Stimulated activated CD4-positive, alpha-beta T cell treated with anti-CD3 and anti-CD28 coated beads, Interleukin-15, amount 100 ng/mL, for 1 hour (primary cell): ENCODE measurements at places on chromosomes 16 and 17.

DNA sequence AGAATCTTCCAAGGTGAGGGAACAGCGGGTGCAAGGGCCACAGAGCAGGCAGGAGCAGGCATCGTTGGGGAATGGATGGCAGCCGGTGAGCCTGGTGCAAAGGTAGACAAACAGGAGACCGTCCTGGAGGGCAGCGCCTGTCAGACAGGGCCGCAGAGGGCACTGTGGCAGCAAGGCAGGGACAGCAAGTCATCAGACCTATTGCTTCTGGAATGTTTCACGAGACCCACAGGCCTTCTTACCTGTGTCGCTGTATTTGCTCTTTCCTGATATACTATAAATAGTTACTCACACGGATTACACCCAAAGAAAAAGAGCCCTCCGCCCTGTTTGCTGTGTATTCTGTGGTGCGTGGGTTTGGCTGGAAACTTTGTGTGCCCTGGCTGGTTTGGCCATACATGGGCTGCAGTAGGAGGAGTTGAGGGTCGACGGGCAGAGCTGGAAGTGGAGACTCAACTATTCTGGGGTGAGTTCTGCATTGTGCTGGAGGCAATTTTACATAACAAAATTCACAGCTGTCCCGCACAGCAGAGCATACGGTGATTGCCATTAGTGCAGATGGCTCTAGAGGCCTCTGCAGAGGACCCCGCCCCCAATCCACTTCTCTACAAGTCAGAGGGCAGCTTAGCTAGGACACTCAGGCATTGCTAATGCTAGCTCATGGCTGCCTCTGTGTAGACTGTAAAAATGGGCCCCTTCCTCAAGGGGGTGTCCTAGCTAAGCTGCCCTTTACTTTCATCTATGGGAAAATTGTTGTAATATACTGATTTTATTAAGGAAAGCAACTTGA is 18.6 kb upstream of the POLR3E start:
- DNase-seq = no peak

DNA sequence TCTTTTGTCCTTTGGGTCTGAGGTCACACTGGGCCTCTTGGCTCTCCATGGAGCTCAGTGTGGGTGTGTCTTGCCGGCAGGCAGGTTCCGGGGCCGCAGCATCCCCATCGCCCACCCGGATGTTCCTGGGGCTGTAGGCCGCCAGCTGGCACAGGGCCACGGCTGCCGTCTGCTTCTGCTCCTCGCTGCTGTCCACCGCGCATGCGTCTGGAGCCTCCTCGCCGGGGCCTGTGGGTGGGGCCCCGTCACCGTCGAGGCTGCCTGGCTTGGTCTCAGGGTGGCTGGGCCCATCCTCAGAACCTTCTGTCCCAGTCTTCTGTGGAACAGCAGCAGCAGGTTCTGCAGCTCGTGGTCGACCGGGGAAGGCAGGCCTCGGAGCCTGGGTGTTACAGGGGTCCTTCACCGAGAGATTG is 9.6 kb downstream of the ZNF750 start:
- DNase-seq = no peak

GRCh38 chr17:73343168-73343634 is 31.4 kb upstream of the CDC42EP4 start:
- DNase-seq = no peak

DNA sequence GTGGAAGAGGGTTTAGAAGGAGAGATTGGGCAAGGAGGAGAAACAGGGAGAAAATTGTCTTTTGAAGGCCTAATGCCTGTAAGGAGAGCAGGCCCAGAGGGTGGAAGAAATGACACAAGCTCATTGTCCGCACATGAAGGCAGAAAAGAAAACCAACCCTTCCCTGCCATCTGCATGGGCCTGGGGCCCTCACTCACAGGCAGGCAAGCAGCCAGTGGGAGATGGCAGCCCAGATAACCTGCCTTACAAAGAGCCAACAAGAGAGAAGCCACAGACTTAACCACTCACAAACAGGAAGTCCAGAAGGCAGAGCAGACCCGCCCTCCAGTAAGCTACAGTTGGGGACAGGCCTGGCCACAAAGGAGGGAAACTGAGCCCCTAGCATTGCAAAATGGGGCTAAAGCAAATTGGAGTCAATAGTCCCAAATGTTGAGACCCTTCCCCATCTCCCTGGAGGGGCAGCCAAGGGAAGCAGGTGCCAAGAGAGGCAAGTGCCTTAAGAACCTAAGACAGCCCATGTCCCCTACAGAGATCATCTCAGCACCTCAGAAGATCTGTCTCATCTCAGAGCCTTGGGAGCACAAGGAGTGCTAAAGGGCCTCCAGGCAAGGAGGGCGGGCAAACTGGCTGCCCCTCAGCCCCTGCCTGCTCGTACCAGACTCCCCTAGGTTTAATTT is 7.3 kb upstream of the TSPOAP1 start:
- no peak for DNase-seq

GRCh38 chr16:30027588-30028437 is 3.3 kb downstream of the TLCD3B start:
- no peak for DNase-seq

GRCh38 chr16:73151225-73151624 is 103.3 kb upstream of the ZFHX3 start:
- DNase-seq = no peak

- no peak for DNase-seq
Measured at GRCh38 chr16:77273815-77274214, 74.6 kb downstream of the SYCE1L start.

GRCh38 chr16:75590920-75591843 is 25.0 kb downstream of the GABARAPL2 start:
- no peak for DNase-seq

- DNase-seq = no peak
Measured at GRCh38 chr16:31395647-31396046, 2.5 kb downstream of the ITGAD start.

GRCh38 chr16:85998868-85999729 is 100.1 kb downstream of the IRF8 start:
- DNase-seq = no peak

DNA sequence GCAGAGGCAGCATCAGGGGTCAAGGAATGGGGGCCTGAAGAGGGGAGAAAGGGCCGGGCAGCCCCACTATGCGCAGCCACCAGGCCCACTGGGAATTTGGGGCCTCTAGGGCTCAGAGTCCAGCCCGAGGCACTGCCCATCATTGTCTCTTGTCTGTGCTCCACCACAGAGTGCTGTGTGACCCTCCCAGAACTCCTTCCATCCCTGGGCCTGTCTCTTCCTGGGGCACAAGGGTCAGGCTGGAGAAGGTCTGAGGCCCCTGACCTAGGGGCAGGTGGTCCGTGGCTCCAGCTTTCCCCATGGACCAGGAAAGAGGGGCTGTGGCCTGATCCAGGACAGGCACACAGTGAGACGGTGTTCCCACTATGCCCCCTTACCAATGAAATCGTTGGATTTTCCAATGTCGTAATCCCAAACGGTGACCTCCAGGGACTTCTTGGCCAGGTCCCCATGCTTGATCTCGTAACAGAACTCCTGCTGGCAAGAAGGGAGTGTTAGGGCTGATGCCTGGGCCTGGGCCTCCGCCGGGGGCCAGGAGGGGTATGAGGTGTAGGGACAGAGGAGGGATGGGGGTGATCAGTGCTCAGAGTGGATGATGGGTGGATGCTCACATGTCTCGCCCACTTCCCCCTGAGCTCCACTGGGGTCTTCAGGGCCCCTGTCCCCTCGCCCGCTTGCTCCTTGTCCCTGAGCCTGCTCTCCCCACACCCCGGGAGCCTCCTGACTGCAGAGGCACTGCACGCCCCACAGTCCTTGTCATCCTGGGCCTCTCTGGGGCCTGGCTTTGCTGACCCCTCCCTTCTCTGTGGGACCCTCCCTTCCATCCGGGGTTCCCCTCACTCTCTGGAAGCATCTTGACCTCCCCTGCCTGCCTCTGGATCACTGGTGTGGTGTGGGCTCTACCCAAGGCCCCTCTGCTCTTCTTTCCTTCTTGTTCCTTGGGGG is 10.7 kb downstream of the SCGB1C2 start:
- DNase-seq = no peak

GRCh38 chr16:25108054-25108453 is 3.5 kb upstream of the LCMT1 start:
- no peak for DNase-seq

DNA sequence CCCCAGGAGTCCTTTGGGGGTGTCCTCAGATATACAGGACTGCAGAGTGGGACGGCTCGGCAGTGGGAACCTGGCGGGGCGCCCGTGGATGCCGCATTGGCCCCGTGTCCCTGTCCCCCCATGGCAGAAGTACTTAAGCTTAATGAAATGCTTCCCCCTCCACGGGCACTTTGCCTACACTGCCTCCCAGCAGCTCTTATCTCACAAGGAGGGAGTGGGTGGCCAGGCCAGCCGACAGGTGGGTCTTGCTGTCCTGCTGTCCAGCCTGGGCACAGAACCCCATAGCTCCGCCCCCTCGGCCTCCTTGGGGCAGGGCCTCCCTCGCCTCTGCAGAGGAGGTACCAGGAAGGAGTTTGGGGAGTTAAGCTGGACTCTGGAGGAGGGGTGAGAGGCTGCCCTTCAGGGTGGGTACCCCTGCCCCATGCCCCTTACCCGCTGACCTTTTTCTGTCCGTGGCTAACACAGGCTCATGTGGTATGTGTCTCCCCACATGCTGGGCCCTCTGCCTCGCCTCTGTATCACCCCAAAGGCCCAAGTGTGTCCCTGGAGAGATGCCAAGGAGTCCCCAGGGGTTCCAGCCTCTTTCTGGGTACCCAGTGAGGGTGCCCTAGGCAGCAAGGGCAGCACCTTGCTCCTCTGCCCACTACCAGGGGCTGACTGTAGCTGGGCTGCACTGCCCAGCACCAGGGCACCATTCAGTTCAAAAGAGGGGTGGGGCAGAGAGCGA is 8.7 kb downstream of the THRA start:
- no peak for DNase-seq

DNA sequence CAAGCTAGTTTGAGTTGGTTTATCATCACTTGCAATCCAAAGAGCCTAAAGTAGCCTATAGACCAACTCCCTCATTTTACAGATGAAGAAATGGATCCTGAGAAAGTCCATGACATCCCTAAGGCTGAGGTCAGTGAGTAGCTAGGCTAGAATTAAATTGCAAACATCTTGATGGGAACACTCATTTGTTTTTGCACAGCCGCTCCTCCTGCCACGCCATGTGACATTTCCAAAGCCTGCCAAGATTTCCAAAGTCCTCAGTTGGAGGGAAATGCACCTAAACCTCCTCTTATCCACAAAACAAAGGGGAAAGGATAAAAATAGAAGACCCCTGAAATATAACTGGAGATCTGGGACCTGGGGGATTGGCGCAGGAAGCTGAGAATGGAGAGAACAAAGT is 15.0 kb downstream of the TMEM92 start:
- no peak for DNase-seq

DNA sequence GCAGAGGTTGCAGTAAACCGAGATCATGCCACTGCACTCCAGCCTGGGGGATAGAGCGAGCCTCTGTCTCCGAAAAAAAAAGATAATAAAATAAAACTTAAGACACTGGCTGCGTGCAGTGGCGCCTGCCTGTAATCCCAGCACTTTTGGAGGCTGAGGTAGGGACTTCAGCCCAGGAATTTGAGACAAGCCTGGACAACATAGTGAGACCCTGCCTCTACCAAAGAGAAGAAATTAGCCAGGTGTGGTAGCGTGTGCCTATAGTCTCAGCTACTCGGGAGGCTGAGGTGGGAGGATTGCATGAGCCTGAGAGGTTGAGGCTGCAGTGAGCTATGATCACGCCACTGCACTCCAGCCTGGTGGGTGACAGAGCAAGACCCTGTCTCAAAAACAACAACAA is 26.6 kb downstream of the RARA start:
- DNase-seq = no peak

GRCh38 chr16:30186782-30187555 is 3.6 kb downstream of the CORO1A start:
- DNase-seq = peak; percentile 84

- no peak for DNase-seq
Measured at GRCh38 chr17:57522042-57523005, 222.8 kb downstream of the CCDC182 start.

GRCh38 chr17:29569245-29569950 is 897 bp downstream of the TP53I13 start:
- no peak for DNase-seq

DNA sequence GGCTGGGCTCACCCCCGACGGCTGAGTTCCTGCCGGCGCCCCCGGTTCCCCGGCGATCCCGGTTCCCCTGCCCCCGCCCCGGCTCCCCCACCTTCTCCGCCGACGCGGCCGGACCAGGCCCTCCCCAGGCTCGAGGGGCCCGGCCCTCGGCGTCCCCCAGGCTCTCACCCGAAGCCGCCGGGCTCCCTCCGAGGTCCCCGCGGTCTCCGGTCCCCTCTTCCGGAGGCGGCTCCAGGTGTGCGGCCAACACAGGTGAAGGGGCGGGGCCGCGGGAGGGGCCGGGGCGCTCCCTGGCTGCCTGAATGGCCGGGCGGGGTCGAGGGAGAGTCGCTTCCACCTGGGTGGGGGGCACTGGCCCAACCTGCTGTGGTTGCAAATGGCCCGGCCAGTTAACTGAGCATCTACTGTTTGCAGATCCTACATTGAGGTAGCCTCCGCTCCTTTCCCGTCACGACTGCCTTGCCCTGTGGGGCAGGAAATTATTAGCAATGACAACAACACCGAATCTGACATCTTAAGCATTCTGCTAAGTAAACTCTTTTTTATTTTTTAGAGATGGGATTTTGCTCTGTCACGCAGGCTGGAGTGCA is at the start of gene BICDL2:
Gene BICDL2 (minus strand): TSS at position 219 of the 590 bp plus-strand sequence. CDS start 1,448 bp downstream, outside the sequence.
- DNase-seq = no peak

- DNase-seq = no peak
Measured at GRCh38 chr17:42200706-42201457, 6.6 kb upstream of the GHDC start.
